ENCODE measurements at places on chromosomes 2 and 18.
A peak's percentile ranks its signal among the peaks of the same experiment; 100 is the strongest.

GRCh38 chr2:239793836-239794235, 231.3 kb downstream of the NDUFA10 start:
- no peak for DNase-seq

DNA sequence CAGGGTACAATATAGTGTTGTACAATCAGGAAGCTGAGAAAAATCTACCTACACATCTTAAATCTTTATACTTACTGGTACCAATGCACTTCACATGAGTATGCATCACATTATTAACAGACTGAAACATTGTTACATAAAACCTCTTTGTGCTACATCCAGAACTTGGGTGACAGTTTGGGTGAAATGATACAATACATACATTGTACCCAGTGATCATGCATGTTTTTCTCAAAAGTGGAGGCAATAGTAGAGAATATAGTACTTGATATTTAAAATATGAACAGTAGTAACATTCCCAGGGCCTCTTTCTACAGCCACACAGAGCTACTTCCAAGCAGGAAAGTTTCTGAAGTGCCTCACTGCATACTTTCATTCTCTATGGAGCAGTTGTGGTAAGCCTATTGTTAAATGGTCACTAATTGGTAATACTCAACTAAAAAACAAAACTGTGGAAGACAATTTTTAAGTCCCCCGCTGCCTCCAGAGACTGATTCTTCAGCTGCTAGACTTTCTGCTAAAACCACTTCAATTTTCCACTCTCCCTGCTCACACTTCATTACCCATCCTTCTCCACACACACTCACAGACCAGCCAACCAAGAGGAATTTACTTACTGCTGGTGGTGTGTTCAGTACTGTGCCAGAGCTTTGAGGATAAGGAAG, 22.9 kb upstream of the GRB14 start:
- DNase-seq = no peak

DNA sequence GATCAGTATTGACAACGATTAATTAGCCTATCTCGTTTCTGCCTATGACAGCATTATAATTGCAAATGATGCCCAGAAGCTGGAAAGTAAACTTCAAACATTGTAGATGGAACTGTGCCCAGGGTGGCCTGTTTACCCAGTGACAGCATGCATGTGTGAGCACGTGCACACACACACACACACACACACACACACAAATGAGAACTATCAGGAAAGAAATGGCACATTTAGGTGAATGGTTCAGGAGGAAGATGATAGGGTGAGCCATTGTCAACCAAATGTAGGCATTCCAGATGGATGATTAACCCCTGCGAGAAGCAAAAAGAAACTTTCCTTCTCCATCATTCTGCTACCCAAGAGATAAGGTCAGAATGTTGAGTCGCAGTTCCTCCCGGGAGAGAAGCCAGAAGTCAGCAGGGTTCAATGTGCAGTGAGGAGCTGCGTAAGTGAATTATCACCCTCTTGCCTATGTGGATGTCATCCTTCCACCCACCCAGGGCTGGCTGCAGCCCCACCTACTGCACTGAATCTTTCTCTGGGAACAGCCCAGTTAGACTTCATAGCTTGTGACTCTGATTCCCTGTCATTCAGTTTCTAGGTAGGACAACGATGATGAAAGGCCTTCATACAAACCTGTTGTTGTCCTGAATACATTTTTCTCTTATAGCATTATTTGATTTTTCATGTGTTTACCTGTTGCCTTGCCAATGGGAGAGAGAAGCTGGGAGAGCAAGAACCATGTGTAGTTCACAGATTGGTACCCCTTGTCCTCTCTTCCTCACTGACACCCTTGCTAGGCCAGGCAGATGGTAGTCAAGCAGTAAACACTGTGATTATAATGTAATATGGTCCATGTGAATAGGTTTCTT, 3.5 kb upstream of the APOB start:
- DNase-seq = no peak

GRCh38 chr2:136117391-136117841, 533 bp downstream of the CXCR4 start:
- DNase-seq = peak; percentile 53

GRCh38 chr18:5395860-5396448, 100.4 kb upstream of the ZBTB14 start:
- DNase-seq = no peak

DNA sequence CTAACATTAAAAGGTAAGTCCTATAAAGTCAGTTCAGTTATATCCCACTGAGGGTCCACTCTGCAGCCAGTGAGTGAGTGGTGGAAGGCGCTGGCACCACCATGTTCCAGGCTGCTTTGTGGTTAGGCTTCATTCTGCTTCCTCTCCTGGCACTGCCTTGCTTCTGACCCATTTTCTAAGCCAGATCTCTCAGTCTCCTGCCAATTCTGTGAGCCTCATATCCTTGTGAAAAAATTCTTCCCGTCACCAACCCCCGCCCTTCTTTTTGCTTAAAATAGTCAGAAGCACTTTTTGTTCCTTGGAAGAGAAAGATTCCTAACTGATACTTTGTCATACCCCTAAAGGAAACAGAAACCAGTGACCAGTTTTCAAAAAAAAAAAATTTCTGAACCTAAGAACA, 139.8 kb upstream of the NCK2 start:
- DNase-seq = no peak

DNA sequence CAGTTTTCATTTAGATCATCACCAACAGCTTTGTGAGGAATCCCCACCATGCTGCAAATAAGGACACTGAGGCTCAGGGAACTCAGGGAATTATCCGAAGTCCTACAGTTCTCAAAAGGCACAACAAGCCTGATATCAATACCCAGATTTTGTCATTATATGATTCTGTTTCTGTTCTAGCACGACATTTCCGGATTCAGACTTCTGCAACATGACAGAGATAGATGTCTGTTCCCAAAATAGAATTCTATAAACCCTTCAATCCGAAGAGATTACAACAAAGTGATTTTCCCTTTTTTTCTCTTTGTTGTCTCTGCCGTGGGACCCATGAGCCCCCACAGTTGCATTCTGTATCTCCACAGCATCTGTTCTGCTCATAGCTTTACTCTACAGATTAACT, 72.0 kb downstream of the DOCK10 start:
- no peak for DNase-seq

DNA sequence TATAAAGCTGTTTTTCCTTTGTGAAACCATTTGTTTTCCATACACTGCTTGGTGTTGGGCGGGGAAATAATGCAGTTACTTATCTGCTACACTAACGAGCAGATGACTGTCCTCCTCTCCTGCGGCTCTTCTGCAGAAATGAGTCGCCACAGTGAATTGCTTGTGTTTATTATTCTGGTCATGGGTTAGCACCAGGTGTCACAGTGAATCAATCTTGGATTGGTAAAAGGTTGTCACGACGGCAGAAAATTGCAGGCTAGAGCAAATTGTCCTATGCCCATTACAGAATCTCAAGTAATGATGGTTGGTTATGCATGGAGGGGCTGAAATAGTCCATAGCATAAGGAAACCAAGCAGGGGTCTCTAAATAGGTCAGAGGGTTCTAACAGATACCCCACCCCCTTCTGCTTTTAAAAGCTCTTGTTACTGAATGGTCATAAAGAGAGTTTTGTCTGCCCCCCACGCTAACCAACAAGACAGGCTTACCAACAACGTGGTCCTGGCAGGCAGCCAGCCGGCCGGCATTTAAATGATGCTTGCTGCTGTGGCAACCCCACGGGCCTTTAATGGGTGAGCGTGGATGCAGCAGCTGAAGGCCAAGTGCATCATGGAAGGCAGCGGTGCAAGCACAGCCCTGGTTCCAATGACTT, 29.5 kb downstream of the RAB31 start:
- peak; percentile 7 for DNase-seq

GRCh38 chr18:24189007-24189528, 50.2 kb downstream of the CABYR start:
- DNase-seq = no peak

DNA sequence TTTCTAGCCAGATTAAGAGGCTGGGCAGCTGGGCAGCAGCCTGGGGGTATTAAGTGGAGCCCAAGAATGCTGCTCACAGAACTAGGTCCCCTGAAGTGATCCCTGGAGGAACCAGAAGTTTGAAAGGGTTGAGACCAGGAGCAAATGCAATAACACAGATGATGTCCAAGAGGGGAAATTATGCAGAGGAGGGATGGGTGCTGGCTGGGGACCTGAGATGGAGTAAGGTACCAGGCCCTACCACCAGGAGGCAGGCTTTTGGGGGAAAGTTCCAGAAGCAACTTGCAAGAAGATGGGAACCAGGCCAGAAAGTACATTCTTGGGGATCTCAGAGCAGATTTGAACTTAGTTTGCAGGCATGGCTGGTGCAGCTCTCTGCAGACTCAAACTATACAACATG, 175.1 kb downstream of the NCK2 start:
- no peak for DNase-seq

- peak; percentile 86 for DNase-seq
Observed at GRCh38 chr2:214492152-214492551, 81.3 kb downstream of the VWC2L start.

- no peak for DNase-seq
Observed at GRCh38 chr18:49733896-49734585, 79.3 kb downstream of the ACAA2 start.

DNA sequence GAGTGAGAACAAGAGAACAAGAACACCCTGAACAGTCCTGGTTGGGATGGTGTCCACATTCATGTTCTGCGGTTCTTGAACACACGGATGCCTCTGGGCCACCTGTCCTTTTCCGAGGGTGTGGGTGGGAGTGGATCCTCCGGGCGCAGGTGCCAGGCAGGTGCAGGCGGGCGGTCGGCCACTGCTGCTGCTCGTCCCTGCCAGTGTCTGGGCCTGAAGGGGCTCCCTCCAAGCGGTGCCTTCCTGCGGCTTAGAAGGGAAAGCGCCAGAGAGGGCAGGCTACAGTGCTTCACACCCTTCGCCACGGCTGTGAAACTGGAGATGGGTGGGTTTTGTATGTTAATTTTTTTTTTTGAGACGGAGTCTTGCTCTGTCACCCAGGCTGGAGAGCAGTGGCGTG, 8.0 kb upstream of the D2HGDH start:
- DNase-seq = no peak

GRCh38 chr2:31785876-31786275, 205.1 kb upstream of the SRD5A2 start:
- no peak for DNase-seq

DNA sequence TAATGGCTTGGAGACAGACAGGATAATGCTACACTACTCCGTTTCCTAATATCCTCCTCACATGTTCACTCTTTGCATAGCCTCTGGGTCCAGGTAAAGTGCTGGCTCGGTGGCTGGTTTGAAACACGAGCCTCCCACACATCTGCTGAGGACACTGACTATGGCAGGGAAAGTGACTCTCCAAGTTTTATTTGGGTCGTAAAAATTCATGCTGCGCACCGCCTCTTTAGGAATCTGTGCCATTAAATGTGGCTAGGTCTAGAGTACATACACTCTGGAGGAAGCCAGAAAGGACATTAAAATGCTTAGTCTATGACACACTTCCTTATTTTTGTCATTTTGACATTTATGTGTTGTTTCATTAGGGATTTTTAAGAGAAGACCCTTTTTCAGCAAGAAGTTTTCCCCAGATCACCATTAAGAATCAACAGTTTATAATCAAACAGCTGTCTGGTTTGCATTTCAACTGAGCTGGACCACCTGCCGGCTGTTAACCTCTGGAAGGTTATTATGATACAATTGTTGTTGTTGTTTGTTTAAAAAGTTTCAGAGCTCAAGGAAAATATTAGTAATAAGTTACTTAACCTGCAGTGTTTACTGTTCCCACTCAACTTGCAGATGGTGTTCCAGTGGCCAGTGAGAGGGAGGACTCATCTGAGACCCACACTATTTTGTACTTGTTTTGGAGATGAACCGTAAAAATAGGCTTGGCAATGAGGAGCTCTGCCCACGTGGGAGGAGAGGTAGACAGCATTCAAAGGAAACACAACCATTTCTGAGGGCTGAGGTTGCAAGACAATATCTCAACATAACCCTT, 443.3 kb upstream of the MEIS1 start:
- DNase-seq = no peak

GRCh38 chr2:210376694-210377093, 61.7 kb upstream of the MYL1 start:
- DNase-seq = no peak

- no peak for DNase-seq
Observed at GRCh38 chr2:54591551-54591950, 131.9 kb upstream of the EML6 start.

- DNase-seq = no peak
Observed at GRCh38 chr2:28678175-28678855, 73.3 kb upstream of the PPP1CB start.

- DNase-seq = no peak
Observed at GRCh38 chr2:145460112-145460511, 940.2 kb upstream of the ZEB2 start.

DNA sequence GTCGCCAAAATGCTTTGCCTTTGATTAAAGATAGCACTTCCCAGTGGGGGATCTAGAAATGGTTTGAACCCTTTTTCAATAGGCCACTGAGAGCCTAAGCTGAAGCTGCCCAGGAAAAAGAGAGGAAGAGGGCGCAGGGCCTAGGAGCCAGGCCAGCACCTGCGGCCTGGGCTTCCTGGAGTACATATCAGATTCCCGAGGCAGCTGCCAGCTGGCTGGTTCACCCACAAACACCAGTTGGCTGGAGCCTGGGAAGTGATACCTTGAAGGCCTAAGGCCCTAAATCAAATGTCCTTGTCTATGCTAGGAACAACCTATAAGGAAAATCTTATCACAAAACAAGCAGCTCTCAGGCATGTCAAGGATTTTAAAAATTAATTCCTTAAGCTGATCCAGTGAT, 37.1 kb downstream of the ANKRD44 start:
- DNase-seq = peak; percentile 75

DNA sequence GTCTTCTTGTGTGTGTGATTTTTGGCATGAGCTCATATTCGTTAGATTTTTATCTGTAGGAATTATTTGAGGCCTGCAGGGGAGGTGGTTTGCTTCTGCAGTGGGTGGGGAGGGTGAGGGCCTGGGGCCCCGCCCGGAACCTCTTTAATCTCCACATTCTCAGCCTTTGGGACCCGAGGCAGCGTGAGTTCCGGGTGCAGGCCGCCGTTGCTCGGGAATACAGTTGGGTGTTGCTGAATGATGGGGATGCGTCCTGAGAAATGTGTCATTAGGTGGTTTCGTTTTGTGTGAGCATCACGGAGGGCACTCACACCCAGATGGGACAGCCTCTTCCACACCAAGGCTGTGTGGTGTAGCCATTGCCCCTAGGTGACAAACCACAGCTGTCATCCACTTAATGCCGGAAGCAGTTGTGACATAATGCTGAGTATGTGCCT, 13.7 kb upstream of the GAL3ST2 start:
- DNase-seq = no peak

DNA sequence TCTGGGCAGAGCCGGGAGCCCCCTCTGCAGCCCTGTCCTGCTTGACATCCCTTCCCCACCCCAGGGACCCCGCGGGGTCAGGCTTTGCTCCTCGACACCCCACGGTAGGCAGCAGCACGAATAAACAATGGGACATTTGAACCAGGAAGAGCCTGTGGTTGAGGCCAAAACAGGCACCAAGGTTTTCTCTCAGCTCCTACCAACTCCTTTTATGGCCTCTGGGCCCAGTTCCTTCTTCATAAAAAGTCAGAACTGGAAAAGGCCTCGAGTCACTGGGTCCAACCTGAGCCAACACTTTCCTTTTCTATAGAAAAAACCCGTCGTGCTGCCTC, 20.6 kb downstream of the TEX44 start:
- DNase-seq = no peak

GRCh38 chr2:98807221-98807620, 76.3 kb upstream of the MGAT4A start:
- no peak for DNase-seq
